ENCODE measurements at places on chromosomes 5 and 9.

DNA sequence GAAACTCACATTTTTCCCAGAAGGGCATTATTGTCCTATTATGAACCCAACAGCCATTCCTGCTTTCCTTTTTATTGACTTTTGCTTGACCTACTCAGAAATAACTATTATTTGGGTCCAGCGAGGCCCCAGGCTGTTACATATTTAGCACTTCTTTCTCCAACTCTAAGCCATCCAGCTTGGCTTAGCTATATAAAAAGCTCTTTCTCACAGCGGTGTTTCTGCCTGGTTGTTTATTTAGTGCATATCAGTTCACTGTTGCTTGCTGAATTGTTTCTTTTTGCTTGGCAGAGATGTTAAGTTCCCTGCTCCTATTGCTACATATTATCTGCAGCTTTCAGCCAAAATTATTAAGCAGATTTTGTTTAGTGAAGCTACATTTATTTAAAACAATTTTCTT is 1156.8 kb upstream of the SEMA6A start:
- no peak for DNase-seq

- peak; percentile 44 for DNase-seq
Measured at GRCh38 chr9:37386988-37387387, 35.5 kb upstream of the GRHPR start.

DNA sequence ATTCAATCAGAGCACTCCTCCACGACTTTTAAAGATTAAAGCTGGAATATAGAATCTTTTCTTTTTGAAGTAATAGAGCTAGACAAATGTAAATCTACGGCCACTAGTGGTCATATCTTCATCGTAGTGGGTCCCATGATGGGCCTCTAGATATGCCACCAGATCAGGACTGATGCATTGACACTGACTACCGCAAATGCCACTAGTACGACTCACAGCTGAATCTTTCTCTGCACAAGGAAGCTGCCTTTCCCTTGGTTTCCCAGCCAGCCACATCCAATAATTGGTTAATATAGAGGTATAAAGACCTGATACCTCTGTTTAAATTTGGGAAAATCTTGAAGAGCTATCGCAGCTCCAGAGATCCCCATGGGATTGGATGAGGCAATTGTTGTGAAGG is 37.8 kb upstream of the ADRB2 start:
- DNase-seq: no peak

DNA sequence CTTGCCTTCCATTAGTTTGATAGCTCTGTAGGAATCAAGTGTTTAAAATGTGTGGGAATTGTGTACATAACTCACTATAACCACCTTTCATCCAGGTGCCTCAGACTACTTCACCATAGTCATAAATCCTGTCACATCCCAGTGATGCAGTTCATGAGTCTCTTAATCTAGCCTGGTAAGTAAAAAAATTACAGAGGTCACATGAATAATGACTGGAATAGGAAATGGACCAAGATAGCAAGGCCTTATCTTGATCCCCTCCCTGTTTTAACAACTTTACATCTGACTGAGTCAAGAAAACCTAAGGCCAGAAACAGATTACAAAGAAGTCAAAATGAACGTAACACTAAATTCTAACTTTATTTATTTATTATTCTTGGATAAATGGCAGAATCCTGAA is 1.5 kb upstream of the RNF145 start:
- no peak for DNase-seq

DNA sequence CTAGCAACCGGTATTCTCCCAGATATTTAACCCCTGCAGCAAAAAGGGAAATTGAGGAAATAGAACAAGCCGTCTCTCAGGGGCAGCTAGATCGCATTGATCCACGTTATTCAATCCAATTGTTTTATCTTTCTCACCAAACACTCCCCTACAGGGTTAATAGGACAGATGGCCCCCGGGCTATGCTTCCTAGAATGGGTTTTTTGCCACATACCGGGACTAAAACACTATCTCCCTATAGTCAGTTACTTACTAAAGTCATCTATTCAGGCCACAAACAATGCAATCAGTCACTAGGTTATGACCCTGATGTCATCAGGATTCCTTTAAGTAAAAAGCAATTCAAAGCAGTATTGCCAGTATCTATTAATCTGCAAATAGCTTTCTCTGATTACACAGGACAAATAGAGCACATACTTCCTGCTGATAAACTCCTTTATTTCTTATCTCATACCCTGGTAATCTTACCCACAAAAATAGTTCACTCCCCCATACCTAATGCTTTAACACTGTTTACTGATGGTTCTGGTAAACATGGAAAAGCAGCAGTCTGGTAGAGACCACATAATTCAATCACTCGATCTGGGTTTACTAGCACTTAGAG is 159.0 kb downstream of the CPLANE1 start:
- DNase-seq: no peak

DNA sequence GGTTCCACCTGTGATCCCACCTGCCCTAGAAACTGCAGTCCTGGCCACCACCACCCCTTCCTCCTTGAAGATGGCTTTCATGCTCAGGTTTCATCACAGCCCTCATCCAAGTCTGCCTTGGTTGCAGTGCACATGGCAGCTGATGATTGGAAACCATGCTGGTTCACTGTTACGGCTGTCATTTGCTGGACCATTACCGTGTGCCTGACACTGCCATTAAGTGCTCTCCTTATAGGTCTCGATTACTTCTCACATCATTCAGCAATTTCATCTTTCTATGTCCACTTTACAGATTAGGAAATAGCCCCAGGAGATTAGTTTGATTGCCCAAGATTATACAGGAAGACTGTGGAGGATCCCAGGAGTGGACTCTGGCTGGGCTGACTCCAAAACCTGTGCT is 123.9 kb downstream of the ICE1 start:
- no peak for DNase-seq

GRCh38 chr5:157857816-157858526 is 974 bp downstream of the CLINT1 start:
- DNase-seq: no peak

DNA sequence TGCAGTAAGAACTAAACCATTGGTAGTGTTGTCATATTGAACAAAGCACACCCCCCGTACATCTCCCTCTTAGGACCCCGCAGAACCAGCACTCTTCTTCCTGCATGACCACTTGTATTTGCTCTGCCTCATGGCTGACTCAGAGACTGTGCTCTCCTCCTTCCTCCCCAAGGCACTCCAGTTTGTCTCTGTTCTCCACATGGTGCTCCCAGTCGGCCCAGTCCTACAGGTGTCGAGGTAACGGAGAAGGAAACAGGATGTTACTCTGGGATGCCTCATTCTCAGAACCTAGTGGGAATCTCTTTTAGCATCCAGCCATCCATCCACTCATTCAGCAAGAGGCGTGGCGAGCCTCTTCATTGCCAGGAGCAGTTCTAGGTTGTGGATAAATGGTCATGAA is 97.0 kb upstream of the NIPAL4 start:
- DNase-seq: no peak

DNA sequence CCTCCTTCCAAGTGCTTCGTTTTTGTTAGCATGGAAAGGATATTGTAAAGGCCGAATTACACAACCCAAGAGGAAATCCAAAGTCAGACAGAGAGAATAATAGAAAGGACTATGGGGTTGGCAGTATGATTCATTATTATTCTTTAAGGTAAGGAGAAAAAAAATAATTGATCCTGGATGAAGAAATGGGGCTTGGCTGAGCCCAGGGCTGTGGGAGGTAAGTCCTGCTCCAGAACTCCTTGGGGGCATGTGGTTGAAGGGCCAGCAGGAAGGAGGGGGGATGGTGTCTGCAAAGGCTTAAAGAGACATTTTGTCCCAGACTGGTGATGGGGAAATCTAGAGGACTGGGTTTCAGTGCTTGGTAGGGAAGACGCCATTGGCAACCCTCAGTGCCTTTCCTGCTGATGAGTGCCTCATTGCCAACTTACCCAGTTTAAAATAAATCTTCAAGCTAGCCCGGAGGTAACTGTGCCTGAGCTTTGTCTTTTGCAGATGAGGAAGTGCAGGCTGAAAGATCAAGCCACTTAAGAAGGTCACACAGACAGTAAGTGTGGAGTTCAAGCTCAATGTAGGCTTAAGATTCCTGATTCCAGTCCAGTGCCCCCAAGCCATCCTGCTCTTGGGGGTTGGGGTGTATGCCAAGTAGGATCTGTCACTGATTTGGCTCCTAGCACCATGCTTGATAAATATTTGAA is 30.2 kb downstream of the FOXI1 start:
- DNase-seq: no peak

- DNase-seq: no peak
Measured at GRCh38 chr5:62560786-62561185, 17.8 kb upstream of the LRRC70 start.

DNA sequence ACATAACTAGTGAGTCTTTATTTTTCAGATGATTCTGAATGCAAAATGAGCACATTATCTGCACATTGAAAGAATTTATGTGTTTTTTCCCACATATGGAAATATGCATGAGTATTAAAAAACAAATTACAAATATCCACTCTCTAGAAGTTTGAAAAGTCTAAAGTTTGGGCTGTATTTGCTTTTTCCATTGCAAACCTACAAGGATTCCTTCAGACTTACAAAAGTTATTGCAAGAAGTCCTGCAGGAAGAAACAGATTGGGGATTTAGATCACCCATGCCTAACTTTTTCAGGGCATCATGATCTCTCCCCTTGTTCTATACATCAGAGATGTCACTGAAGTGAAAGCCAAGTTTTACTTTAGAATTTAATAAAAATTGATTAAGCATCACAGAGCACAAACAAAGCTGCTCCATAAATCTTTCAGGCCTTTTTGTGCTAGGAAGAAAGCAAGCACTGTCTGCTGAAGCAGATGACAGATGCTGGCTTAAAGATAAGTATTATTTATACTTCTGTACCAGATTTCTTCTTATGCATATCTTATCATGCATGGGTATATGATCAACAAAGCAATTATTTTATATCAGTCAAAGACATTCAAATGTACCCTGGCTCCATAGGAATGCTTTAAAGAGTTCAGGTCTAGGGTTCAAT is 71.7 kb downstream of the NFIB start:
- no peak for DNase-seq

- DNase-seq: no peak
Measured at GRCh38 chr5:32507738-32508434, 63.3 kb upstream of the ZFR start.

GRCh38 chr9:26391036-26391435 is 501.6 kb downstream of the CAAP1 start:
- no peak for DNase-seq

- no peak for DNase-seq
Measured at GRCh38 chr9:37986771-37987258, 82.2 kb downstream of the SHB start.

- DNase-seq: no peak
Measured at GRCh38 chr9:123445981-123446610, 90.1 kb downstream of the CRB2 start.

DNA sequence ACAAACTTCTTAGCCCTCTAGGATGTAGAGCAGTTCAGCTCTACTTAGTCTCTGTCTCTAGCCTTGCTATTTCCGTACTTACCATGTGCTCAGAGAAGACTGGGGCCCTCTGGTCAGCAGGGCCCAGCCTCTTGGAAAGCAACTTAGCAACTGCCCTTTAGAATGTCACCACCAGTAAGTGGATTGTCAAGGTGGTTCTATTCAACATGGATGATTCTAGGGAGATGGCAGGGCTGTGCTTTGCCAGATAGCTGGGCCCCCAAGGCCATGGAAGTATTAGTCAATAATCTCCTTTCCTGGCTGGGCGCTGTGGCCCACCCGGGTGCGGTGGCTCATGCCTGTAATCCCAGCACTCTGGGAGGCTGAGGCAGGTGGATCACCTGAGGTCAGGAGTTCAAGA is 177.6 kb upstream of the MVB12B start:
- no peak for DNase-seq

DNA sequence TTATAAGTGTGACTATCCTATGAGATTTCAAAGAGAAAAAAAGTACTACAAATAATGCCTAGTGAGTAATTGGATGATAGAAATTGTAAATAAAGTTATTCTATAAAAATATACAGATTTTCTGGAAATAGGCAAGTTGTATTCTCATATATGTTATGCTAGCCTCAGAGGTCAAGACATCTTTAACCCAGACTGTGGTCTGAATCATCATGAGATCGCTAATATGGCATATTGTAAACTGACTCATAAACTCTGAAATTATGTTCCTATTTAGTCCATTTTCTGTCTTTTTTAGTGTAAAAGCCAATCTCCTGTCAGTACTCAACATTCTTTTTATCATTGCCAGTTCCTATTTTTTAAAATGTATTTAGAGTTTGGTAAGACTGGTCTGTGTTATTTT is 14.2 kb downstream of the LOX start:
- no peak for DNase-seq

- DNase-seq: peak; percentile 4
Measured at GRCh38 chr5:55904152-55904551, 53.0 kb downstream of the IL31RA start.
